Bronchial epithelial cell (primary cell): ENCODE measurements at places on chromosomes 1 and 21. TPM values are rescaled to one million over a fixed set of nuclear protein-coding genes. Genes with fewer than 3 reads are reported as not detected.

DNA sequence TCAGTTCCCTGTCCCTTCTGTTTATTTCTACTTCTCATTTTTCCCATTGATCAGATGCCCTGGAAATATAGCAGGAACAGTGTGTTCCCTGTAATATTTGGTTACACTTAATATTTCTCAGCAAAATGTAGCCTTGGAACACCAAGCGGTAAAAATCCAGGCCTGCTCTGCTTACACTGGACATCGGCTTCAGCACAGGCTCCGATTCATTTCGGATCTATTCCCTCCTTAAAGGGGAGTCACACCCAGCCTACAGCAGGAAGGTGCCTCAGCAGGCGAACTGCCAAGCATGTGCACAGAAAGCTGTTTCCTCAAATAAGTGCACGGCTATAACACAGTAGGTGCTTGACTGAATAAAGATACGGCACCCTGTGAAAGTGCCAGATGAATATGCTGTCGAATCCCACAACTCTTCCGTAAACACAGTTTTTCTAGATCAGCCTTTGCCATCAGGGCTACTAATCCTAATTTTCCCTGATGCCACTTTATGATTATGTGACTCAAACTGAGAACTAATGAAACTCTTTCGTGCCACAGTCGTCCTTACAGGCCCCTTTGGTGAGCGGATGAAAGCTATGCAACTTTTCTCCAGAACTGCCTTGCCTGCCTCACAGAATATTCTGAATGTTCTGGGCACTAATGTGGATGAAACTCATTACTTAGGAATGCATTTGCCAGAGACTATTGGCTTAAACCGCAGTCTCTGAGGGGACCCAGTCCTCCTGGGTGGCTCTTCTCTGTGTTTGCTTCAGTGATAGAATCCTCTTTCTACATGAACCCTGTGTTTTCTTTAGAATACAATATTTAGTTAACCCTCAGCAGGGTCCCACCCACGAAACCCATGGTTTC, 275.5 kb upstream of the RUNX1 start:
- peak; percentile 35 for DNase-seq

DNA sequence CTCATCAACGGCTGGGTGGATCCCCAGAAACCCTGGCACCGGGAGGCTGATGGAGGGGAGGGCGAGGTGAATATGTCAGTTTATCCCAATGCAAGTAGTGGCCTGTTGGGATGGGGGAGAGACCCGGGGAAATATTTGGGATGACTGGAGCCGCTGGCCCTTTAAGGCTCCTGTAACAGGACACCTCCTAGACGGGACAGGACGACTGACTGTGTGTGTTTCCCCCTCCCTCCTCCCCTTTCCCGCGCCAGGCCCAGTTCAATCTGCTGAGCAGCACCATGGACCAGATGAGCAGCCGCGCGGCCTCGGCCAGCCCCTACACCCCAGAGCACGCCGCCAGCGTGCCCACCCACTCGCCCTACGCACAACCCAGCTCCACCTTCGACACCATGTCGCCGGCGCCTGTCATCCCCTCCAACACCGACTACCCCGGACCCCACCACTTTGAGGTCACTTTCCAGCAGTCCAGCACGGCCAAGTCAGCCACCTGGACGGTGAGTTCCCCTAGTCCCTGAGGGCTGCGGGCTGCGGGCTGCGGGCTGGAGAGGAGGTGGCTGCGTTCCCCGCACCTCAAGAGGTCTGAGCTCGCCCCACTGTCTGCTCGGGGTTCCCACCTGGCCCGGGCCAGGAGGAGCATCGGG, 44.8 kb upstream of the CCDC27 start:
- DNase-seq = peak; percentile 48

DNA sequence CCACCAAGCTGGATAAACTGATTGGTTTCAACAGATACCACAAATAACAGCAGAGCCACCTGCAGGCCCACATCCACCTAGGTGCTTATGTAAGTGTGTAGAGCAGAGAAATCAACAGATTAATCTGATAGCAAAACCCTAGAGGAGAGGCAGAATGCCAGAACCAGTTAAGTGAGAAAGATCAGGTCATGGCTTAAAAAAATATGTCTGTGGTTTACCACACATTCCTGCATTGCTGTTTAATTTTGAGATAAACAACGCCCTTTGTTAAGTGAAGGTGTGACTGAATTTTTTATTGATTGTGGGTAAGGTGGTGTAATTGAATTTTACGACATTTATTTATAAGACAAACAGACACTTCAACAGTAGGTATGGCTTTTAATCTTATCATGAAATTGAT, 21.2 kb downstream of the CRNN start:
- DNase-seq = peak; percentile 92

The CELSR2 gene
- 9.2 and 30.6 TPM in 2 replicates for total RNA-seq

GRCh38 chr1:91697861-91698260, 188.1 kb downstream of the TGFBR3 start:
- DNase-seq = peak; percentile 23

The TIE1 gene
- 0.53 TPM in 1 of 2 replicates, not detected in the other for total RNA-seq

GRCh38 chr1:6092211-6092610, 46.5 kb downstream of the KCNAB2 start:
- no peak for DNase-seq

GRCh38 chr1:228372183-228373003, 34.2 kb downstream of the TRIM11 start:
- DNase-seq = peak; percentile 24

DNA sequence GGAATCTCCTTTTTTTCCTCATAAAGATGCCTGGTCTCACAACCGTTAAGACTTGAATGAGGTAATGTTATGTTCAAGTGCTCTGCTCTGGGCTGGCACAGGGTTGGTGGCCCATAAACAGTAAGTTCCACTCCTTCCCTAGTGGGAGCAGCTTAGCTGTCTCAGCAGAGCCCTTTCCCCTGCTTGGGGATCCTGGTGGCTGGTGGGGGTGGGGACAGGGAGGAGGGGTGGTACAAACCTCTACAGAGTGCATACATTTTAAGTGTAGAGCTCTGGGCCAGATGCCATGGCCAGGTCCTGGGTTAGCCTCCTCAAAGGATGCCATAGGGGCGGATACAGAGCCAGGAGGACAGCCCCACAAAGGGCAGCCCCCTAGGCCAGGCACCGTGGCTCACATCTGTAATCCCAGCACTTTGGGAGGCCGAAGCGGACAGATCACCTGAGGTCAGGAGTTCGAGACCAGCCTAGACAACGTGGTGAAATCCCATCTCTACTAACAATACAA, 20.7 kb upstream of the PADI1 start:
- no peak for DNase-seq
